GM12891 (cell line): ENCODE measurements at places on chromosomes 1 and 21.

- DNase-seq, result no peak
Measured at GRCh38 chr1:160827418-160827817, 31.4 kb downstream of the LY9 start.

GRCh38 chr1:24292887-24293286 lies 26.3 kb upstream of the GRHL3 start:
- no peak for DNase-seq

DNA sequence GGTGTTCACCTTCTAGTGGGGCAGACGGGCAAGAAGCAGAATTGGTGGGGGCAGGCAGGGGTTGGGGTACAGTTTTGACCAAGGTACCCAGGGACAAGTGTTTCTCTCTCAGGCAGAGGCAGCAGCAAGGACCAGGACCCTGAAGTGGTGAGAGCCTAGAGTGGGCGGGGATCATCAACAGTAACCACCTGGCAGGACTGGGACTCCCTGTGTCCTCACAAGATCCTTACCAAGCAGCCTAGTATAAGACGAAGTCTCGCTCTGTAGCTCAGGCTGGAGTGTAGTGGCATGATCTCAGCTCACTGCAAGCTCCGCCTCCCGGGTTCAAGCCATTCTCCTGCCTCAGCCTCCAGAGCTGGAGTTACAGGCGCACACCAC lies 3.2 kb upstream of the NADK start:
- no peak for DNase-seq

GRCh38 chr21:26918323-26919079 lies 48.4 kb downstream of the ADAMTS5 start:
- no peak for DNase-seq

DNA sequence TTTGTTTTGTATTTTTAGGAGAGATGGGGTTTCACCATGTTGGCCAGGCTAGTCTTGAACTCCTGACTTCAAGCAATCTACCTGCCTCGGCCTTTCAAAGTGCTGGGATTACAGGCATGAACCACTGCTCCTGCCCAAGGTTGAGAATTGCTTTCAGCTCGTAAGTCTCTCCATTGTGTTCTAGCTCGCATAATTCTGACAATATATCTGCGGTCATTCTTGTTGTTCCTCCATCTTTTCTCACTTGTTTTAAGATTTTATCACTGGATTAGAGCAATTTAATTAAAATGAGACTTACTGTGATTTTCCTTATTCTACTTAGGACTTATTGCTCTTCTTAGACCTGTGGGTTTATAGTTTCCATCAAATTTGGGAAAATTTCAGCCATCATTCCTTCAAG lies 102.9 kb downstream of the AHCTF1 start:
- DNase-seq, result no peak

GRCh38 chr21:20045197-20045596 lies 953.0 kb upstream of the NCAM2 start:
- DNase-seq, result no peak

DNA sequence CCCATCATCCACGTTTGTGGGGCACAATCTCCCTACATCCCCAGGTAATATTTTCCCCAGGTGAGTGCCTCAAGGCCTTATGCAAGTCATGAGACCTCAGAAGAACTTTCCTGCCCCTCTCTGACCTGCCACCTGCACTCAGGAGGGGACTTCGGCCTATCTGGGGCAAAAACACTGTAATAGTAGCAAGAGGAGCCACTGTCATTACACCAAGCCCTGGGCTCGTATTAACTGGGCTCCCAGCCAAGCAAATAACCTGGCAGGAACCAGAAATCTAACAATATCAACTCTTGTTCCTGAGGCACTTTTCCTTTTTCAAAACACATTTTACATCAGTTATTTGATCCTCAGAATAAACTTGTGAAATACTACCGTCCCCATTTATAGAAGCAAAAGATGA lies 30.9 kb downstream of the LAMB3 start:
- DNase-seq, result no peak

- no peak for DNase-seq
Measured at GRCh38 chr1:192627901-192628300, 8.0 kb upstream of the RGS13 start.

DNA sequence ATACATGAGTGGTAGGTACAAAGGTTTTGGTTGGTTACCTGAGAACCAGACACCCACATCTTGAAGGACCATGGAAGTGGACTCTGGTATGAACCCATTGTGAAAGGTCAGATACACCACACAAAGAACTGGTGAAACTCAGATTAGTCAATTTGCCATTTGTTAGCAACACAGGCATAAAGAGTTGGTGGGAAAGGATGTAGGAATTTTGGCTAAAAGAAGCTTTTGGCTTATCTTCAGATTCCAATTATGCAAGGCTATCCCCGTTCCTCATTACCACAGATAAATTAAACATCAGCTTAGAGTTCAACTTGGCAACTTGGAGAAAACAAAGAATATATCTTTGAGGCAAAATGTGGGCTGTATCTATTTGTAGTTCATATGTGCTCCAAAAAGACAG lies 87.0 kb upstream of the IRF2BP2 start:
- no peak for DNase-seq

GRCh38 chr1:216034506-216034905 lies 388.7 kb downstream of the USH2A start:
- no peak for DNase-seq
